ENCODE measurements at places on chromosomes 13 and 19. TPM values are rescaled to one million over a fixed set of nuclear protein-coding genes. Genes with fewer than 3 reads are reported as not detected.

Gene HIF3A
- not detected for total RNA-seq

DNA sequence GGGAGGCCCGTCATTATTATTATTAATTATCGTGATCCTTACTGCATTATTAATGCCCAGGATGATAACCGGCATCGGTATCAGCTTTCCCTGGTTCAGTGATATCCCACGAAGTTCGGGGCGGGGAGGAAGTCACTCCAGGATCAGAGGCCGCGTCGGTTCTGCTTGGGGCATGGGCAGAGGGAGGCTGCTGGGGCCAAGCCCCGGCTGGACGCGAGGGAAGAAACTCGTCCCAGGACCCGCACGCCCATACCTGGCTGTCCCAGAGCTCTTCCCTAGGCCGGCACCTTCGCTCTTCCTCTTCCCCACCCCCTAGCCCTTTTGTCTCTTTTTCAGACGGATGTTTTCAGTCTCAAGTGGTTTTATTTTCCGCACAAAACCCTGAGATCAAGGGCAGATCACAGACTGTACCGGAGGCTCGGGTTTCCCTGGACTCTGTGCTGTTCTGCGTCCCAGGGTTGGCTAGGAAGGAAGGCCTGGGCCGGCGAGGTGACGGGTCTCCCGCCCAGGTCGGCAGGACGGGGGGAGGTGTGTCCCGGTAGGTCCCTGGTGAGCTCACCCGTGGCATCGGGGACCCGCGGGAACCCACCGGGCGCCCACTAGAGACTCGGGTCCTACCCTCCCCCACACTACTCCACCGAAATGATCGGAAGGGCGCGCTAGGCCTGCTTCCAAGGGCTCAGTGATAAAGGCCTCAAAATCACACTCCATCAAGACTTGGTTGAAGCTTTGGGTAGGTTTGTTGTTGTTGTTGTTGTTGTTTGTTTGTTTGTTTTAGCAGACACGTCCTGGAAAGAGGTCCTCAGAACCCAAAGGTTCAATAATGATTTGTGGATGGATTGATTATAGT lies 7.9 kb downstream of the ZIC2 start:
- peaks cover 93% of the 10 kb centered on the region for H3K27me3 ChIP-seq
- H3K36me3 ChIP-seq, result no peaks in the 10 kb centered on the region
- peaks cover 20% of the 10 kb centered on the region for H3K4me1 ChIP-seq
- DNase-seq, result no peak
- no peak overlapping the region for H3K4me3 ChIP-seq

DNA sequence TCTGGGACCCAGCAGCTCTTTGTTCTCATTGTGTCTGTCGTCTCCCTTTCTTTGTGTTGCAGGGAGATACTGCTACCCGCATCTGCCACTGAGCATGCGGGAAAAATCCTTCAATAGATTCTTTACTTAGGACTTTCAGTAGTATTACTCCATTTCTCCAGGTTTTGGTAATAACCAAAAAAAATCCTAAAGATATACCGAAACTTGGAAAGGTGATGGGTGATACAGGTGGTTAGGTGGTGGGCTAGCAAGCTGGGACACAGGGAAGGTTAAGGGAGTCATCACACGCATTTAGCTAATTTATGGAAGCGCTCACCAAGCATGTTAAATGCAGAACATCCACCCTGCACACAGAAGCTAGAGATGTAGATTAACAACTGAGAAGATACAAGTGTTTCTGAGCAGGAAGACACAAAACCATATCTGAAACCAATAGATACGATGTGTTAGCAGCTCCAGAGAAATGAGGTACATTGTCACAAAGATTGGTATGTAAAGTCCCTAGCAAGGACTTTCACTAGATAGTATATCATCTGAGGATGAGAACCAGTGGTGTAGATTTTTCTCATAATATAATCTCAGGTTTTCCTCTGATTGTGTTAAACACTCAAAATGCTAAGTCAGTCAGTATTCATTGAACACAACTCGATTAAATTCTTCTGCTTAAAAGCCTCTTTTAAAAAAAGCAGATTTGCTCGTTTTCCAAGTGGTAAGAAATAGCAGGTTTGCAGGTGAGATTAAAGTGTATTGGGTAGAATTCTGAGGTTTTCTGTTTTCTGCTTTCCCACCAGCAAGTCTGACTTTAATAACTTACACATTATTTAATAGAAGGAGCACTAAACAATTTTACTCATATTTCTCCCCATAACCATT lies 1.2 kb upstream of the SLAIN1 start:
- H3K4me3 ChIP-seq, result peak overlapping the region; percentile 88
- no peaks in the 10 kb centered on the region for H3K27me3 ChIP-seq
- no peak for DNase-seq
- H3K27ac ChIP-seq, result peak overlapping the region; percentile 57

Gene MADCAM1
- total RNA-seq, result 0.33 TPM

DNA sequence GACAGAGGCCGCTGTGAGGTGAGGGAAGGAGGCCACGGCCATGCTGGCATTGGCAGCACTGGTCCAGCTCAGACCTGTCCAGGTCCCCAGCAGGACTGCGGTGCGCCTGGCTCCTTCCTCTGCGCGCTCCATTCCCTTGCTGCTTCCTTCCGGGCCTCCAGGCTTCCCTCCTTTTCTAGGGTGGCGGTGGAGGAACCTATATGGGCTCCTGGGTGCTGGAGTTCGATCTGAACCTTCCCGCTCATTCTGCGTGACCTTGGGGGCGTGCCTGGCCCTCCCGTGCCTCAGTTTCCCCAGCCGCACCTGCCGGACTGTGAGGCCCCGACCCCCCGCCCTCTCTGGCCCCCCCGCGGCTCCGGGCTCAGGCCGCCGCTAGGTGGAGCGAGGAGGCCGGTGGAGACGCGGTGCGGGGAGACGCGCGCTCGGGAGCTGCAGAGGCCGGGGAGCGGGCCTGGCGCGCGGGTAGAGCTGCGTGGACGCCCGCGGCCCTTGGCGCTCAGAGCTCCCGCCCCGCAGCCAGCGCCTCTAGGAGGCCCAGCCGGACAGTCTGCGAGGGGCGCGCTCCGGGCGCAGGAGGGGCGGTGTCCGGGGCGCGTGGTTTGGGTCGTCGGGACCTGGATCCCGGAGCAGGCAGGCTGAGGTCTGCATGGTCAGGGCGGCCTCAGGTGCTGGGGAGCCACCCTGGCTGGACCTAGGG lies 29.9 kb downstream of the EFNA2 start:
- no peak overlapping the region for H3K27ac ChIP-seq
- no peak overlapping the region for H3K4me3 ChIP-seq
- no peaks in the 10 kb centered on the region for H3K36me3 ChIP-seq
- peaks cover 4% of the 10 kb centered on the region for H3K4me1 ChIP-seq

Gene KIR2DL1
- total RNA-seq, result not detected

DNA sequence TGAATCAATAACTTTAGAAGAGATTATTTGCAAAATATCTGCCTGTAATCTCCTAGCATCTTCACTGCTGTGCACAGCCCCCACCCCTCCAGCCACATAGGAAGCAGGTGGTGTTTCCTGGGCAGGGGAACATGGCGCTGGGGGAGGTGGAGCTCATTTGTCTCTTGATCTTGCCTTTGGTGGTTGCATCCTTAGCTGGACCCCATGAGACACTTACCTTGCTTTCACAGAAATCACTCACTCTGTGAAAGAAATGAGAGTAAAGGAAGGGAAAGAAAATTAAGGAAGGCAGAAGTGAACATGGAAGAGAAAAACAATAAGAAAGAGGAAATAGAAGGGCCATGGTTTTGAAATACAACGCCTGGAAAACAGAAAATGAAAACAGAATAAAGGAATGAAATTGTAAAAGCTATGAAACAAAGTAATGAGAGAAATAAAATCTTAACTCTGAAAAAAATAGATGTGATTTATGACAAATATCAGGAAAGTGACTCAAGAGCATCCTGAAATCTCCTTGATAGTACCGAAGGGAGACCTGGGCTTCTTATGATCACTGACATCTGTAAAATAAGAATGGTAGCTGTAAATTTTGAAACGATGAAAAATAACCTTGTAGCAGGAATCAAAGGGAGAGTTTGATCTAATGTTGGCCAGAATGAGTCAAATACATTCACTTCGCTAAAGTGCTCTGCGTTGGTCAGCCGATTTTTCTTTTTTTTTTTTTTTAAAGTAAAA lies 17.2 kb upstream of the RNASEH2B start:
- no peak overlapping the region for H3K27ac ChIP-seq
- no peaks in the 10 kb centered on the region for H3K27me3 ChIP-seq
- H3K4me3 ChIP-seq, result peak overlapping the region; percentile 32
- H3K36me3 ChIP-seq, result no peaks in the 10 kb centered on the region
- DNase-seq, result peak; percentile 17

Gene CEACAM20
- total RNA-seq, result not detected

Gene TEX101
- total RNA-seq, result not detected

DNA sequence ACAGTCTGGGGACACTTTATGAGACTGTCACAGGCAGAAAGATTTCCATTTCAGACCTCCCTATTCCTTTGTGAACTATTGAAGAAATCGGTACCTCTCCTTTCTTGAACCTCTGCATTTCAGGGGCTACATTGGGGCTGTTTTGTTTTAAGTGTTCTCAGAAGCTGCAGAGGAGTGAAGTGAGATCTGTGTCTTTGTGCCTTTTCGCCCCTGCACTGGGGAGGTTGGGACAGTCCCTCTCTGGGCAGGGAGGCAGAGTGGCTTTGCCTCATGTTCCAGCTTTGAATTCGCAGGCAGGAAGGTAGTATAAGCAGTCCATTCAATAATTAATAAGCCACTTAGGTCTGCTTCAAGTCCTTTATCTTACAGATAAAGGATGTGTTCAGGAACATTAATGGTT lies 9.5 kb upstream of the AMER2 start:
- no peak overlapping the region for H3K4me3 ChIP-seq
- H3K27ac ChIP-seq, result no peak overlapping the region
- peaks cover 4% of the 10 kb centered on the region for H3K27me3 ChIP-seq
- H3K4me1 ChIP-seq, result no peaks in the 10 kb centered on the region
- DNase-seq, result no peak

- no peaks in the 10 kb centered on the region for H3K36me3 ChIP-seq
- DNase-seq, result no peak
- no peaks in the 10 kb centered on the region for H3K27me3 ChIP-seq
- H3K4me3 ChIP-seq, result no peak overlapping the region
Observed at GRCh38 chr19:8044018-8044417, 8.5 kb upstream of the CCL25 start.

- no peaks in the 10 kb centered on the region for H3K27me3 ChIP-seq
- no peaks in the 10 kb centered on the region for H3K36me3 ChIP-seq
- no peak for DNase-seq
- no peak overlapping the region for H3K4me3 ChIP-seq
- H3K27ac ChIP-seq, result no peak overlapping the region
Observed at GRCh38 chr13:37067874-37068273, 8.4 kb upstream of the SUPT20H start.

Gene IGFL1
- not detected for total RNA-seq

Gene MEIOSIN
- total RNA-seq, result not detected

Gene ZNF667
- 0.74 TPM for total RNA-seq

Gene JAK3
- 125 TPM for total RNA-seq

- no peaks in the 10 kb centered on the region for H3K27me3 ChIP-seq
- no peaks in the 10 kb centered on the region for H3K36me3 ChIP-seq
- no peaks in the 10 kb centered on the region for H3K4me1 ChIP-seq
- no peak for DNase-seq
Observed at GRCh38 chr13:25687471-25688225, 315.9 kb downstream of the ATP8A2 start.

Gene CRTC1
- 6.7 TPM for total RNA-seq

Gene NDFIP2
- 102 TPM for total RNA-seq

GRCh38 chr19:5112175-5112574 lies 143.3 kb downstream of the KDM4B start:
- no peaks in the 10 kb centered on the region for H3K27me3 ChIP-seq
- no peak overlapping the region for H3K27ac ChIP-seq
- H3K4me1 ChIP-seq, result no peaks in the 10 kb centered on the region
- DNase-seq, result no peak
- no peaks in the 10 kb centered on the region for H3K36me3 ChIP-seq

DNA sequence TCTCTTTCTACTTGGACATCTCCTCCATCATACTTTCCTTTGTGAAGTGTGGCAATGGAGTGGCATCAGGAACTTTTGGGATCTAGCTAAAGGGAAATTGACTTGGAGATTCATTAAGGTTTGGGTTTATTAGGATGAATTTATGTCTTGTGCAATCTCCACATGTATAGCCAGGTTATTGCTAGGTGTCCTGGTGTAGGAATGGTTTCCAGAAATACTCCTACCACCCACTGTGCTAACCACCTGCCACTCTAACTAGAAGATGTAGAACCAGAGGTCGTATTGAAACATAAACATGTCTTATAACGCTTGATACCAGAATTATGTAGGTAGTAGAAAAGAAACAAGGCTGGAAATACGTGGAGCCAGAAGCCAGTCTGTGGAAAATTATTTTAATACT lies 38.1 kb upstream of the MED4 start:
- H3K27ac ChIP-seq, result no peak overlapping the region
- no peak for DNase-seq
- peaks cover 4% of the 10 kb centered on the region for H3K27me3 ChIP-seq

GRCh38 chr13:35690581-35691207 lies 214.2 kb upstream of the MAB21L1 start:
- H3K4me3 ChIP-seq, result no peak overlapping the region
- no peak overlapping the region for H3K27ac ChIP-seq
- H3K4me1 ChIP-seq, result no peaks in the 10 kb centered on the region
- H3K27me3 ChIP-seq, result no peaks in the 10 kb centered on the region
- no peak for DNase-seq

DNA sequence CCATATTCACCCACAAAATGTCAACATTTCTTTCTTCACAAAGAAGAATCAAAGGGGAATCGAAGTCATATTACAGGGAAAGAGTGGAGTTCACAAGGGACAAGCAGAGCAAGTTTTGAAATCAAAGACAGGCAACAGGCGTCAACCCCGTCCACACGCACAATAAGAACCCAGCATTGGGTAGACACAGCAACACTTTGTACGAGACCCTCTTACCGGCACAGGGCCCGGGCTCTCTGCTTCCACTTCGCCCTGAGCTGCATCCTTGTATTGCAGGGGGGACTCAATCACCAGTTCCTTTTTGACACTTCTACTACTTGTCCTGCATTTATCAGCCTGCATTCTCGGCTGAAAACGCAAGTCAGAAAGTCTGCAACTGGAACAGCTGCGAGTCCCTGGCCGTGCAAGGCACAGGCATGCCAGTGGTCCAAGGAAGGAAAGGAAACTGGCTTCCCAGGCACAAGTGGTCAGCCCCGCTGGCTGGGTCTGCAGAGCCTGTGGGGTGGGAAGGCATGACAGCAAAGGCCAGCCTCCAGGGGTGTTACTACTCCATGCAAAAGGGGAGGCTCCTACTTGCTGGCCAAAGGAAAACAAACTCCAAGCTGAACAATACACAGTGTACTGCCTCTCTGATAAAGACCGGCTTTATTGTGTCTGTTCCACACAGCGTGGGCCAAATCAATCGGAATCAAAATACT lies at the start of gene DOCK9:
Gene DOCK9 (minus strand): TSS at position 497 of the 698 bp plus-strand sequence. CDS start 155 bp downstream, at position 342.
- H3K27me3 ChIP-seq, result no peaks in the 10 kb centered on the region
- no peak within 1 kb of the TSS for H3K4me3 ChIP-seq
- no peaks in the 10 kb centered on the region for H3K36me3 ChIP-seq
- H3K4me1 ChIP-seq, result peaks cover 71% of the 10 kb centered on the region
- H3K27ac ChIP-seq, result no peak within 1 kb of the TSS

GRCh38 chr19:4996701-4997100 lies 27.8 kb downstream of the KDM4B start:
- DNase-seq, result no peak
- no peaks in the 10 kb centered on the region for H3K27me3 ChIP-seq
- no peak overlapping the region for H3K27ac ChIP-seq
- no peaks in the 10 kb centered on the region for H3K36me3 ChIP-seq

Data from CD8-positive, alpha-beta memory T cell (primary cell).